Stimulated activated CD8-positive, alpha-beta memory T cell treated with anti-CD3 and anti-CD28 coated beads, Interleukin-15, amount 100 ng/mL, for 24 hours (primary cell): ENCODE measurements at places on chromosomes 2 and 18.

DNA sequence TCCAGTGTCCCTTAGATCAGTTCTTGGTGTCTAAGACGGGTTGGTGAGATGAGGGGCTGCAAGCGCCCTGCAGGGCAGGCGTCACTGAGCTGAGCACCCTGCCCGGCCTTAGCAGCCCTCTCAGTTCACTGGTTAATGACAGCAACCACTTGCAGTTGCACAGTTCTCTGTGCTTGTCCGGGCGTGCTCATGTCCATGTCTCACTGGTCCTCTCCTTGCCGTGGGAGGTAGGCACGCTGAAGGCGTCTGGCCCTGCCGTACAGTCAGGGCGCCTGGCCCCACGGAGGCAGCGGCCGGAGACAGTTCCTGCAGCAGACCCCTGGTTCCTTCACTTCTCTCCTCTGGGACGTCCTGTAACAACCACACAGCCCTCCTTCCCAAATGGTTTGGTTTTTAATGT is 75.3 kb downstream of the ARHGEF4 start:
- DNase-seq, result no peak

DNA sequence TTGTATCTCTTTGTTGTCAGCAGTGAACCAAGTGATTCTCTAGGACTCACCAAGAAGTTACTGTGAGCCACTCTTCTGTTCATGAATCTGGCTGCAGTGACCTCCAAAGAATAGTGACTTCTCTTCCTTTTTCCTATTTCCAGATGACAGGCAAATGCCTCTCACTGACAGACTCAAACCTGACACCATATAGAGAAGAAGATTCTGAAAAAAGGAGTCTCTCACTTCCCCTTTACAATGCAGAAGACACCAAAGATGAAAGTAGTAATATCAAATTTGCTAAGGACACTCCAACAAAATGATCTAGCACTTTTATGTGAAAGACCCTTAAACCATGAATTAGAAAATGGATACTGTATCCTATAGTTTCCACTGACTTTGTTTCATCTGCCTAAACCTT is 44.4 kb upstream of the SETBP1 start:
- DNase-seq, result no peak

DNA sequence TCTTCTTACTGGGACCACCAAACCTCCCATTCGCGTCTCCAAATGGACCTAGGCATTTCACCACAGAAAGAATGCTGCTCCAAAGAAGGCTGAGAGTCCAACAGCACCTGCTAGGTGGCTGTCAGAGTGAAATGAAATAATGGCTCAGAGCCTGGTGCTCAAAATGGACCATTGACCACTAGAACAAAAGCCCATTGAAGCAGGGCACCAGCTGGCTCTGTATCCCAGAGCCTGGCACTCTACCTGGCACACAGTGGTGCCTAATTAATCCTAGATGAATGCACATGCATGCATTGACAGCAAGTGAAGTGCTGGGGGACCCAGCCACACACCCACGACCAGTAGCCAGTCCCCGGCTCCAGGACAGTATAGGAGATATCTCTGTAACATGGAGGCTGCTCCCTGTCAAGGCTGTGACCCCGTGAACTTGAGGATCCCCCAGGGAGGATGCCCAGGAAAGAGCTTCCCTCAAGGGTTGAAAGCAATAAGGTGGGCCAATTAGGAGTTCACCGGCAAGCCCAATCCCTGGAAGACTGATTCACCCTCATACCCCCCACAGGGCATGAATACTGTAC is 261.3 kb downstream of the TNS1 start:
- DNase-seq, result no peak

DNA sequence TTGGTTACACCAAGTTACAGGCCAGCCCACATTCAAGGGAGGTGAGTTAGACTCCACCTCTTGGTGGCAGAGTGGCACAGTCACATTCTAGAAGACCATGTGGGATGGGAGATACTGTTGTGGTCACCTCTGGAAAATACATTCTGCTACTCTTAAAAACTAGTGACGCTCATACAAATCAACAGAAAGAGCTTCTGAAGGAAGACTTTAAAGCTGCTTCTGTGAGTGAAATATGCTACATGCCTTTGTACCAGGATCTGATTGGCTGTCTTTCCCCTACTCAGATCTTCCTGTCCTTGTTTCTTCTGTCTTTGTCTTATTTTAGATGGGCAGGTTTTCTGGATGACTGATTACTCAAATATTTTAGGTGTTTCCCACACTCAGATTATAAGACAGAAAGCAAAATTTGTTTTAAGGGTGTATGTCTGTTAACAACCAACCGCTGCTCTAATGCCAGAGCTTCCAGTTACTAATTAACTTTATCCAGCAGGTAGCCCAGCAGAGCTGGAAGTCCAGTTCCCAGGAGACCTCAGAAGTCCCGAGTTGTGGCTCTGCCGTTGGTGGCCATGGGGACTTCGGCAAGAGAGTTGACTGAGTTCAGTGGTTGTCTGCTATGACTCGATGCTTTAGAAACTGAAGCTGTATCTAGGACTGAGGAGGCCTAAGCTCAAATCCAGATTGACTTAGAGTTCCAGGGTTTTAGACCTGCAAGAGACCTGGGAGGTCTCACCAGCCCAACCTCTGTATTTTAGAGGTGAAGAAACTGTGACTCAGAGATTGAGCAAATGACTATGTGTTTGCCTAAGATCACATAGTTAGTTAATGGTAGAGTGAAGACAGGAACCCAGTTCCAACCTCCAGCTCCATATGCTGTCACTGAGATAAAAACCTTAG is 7.4 kb downstream of the IL1R2 start:
- no peak for DNase-seq

DNA sequence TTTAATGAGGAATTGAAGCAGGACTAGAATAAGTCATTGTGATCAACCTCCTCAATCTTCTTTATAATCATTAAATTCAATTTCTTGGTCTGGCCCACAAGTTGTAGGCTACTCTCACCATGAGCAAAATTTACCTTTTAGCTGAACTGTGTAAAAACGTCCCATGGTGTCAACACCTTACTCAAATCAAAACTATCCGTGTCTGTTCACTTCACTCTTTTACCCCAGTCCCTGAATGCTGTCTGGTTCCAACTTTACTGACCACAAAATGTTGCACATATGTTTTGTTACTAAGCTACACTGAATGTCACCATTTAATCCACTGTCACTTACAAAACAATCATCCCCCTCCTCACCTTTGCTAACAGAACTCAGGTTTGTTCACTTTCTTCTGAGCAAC is 951.6 kb upstream of the SLC39A10 start:
- no peak for DNase-seq

GRCh38 chr2:180599804-180600203 is 380.6 kb upstream of the UBE2E3 start:
- no peak for DNase-seq

DNA sequence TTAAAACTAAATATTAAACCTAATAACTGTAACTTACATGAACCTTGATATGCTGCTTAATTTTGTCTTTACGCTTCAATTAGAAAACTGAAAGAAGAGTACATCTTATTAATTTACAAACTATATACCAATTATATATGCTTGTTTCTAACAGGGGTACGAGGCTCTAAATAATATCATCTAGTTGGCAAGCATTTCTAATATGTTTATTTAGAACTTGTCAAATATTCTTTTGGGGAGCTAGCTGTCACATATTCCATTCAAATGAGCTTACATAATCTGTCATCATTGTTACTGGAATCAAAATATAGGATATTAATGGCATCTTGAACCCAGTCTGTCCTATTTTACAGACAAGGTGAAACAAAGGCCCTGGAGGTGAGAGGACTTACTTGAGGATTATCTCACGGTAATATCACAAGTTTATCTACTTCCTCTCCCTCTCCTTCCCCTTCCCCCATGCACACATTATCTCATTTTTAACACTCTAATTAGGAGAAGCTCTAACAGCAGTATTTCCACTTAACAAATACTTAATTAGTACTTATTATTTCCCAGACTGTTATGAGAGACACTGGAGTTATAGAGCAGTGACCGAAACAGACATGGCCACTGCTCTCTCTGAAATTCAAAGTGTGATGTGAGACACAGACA is 3.5 kb downstream of the PRKD3 start:
- no peak for DNase-seq

GRCh38 chr2:33788044-33788443 is 188.9 kb upstream of the FAM98A start:
- no peak for DNase-seq

DNA sequence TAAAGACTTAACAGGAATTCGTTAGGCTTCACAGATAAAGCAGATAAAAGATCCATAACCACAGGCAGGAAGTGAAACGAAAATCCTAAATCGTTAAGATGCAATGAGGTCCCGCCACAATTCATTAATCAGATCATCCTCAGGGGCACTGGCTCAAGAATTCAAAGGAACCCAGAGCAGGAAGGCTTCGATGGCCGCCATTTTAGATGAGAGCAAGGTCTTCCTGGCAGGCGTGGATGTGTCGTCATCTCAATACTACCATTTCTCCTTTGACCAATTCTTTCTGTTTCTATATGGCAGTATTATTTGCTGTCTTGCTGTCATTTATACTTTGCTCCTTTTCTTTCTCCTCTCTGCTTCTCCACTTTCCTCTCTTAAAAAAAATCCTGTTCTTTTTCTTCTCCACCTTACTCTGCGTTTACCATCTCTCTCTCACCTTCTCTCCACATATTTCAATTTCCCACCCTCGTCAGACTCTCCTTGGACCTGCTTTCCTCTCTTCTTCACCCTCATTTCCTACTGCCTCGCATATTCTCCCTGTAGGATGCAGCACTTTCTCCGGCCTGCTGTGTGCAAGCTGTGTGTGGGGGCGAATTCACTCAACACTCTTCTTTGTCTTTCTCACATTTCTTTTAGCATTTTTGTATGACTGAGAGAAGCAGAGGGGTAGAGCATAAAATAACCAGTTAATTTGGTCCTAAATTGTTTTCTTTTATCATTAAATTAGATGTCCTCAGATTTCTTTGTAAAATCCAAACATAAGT is 35.1 kb upstream of the LHCGR start:
- DNase-seq, result no peak

DNA sequence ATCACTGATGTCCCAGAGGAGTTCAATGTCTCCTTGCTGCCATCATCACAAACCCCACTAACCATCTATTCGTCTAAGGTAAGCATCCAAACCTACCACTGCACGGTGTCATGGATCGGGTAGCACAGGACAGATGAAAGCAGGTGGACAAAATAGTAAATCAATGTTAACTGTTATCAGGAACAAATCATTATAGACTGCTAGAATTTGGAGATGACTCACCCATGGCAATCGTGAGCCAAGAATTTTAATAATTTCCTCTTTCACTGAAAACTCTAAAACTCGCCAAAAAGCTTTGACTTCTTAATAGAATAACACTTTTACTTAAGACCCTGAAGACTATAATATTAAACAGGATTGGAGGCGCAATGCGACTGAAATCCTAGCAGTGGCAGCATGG is 33.7 kb upstream of the BZW1 start:
- no peak for DNase-seq

GRCh38 chr2:57542081-57542480 is 504.5 kb upstream of the VRK2 start:
- no peak for DNase-seq

- no peak for DNase-seq
These were observed 295.1 kb downstream of the ASXL3 start for GRCh38 chr18:33873112-33873511.

GRCh38 chr18:57869221-57869620 is 66.1 kb upstream of the ATP8B1 start:
- DNase-seq, result no peak

- no peak for DNase-seq
These were observed 279.2 kb downstream of the PTPRM start for GRCh38 chr18:7846335-7846734.

DNA sequence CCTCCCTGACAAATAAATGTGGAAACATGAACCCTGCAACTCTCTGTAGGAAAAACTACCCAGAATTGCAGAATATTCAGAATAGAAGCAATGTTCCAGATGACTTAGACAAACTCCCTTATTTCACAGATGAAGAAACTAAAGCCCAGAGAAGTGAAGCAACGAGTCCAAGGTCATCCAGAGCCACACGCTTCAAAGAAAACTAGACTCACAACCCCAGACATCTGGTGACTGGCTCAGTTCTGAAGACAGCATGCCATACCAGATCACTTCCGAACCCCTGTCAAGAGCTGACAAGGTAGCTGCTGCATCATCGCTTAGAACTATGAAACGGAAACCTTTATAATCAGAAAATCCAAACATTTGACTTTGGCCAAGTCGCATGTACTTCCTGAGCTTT is 101.3 kb downstream of the PID1 start:
- no peak for DNase-seq

- DNase-seq, result no peak
These were observed 85.7 kb downstream of the ARHGEF4 start for GRCh38 chr2:130922417-130922816.

DNA sequence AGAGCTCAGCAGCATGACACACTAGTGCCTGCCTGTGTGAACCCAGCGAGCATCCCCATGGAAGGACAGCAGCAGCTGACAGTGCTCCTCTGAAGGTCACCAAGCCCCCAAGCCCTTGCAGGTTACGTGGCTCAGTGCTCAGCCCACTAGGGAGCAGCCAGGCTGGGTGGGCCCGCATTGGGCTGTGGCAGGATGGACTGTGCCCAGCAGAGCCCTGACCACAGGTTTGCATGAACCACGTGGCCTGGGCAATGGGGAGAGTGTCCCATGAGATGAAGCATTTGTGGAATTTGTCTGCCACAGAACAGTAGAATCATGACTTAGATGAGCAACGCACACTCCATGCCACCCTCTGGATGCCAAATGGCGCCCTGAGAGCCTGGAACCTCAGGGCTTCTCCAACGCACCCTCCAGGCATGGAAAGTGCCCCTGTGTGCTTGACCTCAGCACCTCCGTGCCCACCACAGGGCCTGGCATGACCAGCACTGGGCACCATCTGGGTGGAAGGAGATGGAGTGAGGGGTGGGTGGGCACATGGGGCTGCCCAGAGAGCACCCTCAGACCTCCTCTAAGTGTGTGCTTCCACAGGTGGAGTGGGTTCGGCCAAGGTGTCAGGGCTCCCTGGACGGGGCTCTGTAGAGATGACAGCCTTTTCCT is 216.1 kb upstream of the RAB6C start:
- no peak for DNase-seq

DNA sequence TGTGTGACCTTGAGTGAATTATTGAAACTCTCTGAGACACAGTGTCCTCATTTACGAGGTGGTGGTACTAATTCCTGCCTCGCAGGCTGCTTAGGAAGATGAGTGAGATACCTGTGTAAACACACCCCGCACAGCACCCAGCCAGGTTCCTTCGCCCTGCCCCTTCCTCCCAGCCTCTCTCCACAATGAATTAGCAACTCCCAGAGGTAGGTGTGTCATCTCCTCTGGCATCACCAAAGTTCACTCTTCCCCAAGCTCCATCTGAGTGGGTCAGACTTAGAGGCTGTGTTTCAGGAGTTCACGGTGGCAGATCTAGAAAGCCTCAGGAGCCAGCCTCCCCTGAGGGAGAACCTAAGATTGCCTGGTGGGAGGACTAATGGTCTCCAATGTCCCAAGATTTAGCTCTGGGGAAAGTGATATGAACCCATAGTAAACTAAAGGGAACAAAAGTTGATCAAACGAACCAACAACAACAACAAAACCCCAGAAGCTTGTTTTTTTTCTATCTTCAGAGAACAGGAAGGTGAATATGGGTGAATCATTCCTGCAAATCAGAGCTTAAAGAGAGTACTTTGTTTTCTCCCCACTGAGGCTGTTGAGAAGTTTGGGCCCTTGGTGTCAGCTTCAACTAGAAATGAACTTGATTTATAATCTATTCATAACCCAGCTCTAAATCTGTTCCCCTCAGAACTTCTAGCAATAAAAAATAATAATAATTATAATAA is 44.4 kb upstream of the NRP2 start:
- no peak for DNase-seq

- DNase-seq, result no peak
These were observed 586 bp downstream of the PDE11A start for GRCh38 chr2:178072000-178072382.
